ENCODE measurements at places on chromosomes 7 and 10.
A peak's percentile ranks its signal among the peaks of the same experiment; 100 is the strongest.

- peak; percentile 97 for DNase-seq
Measured at GRCh38 chr7:26667514-26668133, 196.8 kb downstream of the SKAP2 start.

DNA sequence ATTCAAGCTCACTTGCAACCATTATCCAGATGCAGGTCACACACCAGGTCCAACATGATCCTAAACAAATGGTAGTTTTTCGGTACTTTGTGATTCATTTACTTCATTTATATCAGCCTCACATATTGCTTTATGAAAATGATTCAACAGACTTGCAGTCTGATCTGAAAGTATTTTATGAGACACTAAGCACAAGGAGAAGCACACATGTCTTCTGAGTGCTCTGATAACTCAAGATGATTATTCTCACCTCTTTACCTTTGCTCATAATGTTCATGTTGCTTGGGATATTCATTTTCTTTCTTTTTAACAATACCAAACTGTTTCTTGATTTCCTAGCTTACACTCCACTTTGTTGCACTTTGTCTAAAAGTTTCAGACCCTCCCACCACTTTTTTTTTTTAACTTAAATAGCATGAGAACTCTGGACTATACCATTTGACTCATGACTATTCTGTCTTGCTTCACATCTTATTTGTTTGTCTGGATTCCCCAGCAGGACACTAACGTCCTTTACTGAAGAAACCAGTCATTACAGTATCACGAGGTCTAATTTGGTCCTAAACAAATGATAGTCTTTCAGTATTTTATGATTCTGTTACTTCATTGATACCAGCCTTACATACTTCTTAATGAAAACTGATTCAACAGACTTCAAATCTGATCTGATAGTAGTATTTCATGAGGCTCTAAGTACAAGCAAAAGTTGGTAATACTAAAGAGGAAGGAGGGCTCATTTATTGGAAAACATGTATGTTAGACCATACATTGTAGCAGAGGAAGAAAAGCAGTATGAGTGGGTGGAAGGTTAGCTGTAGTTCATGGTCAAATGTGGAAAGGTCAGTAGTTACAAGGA, 171.8 kb upstream of the AHR start:
- no peak for DNase-seq

GRCh38 chr7:33379891-33380525, 250.6 kb downstream of the BBS9 start:
- DNase-seq = peak; percentile 1

GRCh38 chr10:13891128-13892000, 304.6 kb downstream of the PRPF18 start:
- DNase-seq = peak; percentile 71

- DNase-seq = no peak
Measured at GRCh38 chr10:71079761-71080380, 132.5 kb upstream of the UNC5B start.

DNA sequence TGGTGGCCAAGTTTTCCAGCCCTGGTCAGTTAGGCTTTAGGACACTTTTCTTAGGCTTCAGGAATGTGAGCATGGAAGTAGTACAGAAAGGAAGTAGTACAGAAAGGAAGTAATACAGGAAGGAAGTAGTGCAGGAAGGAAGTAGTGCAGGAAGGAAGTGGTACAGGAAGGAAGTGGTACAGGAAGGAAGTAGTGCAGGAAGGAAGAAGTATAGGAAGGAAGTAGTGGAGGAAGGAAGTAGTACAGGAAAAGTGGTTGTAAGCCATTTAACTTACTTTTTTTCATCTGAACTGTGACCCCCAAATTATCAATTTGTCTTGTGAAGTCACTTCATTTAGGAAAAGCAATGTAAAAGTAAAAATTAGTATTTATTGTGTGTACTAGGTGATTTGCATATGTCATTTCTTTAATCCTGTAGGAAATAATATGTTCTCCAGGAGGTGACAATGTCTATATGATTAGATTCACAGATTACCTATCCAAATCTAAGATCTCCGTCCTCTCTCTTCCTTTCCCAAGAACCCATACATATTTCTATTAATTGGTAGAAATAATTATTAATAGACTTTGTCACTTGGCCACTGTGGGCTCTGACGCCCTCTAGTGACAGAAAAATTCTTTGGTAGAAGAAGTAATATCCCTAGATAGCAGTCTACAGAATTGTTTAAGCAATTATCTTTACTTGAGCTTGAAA, 3.9 kb upstream of the FAS start:
- no peak for DNase-seq

GRCh38 chr7:105354383-105354782, 34.3 kb downstream of the SRPK2 start:
- no peak for DNase-seq

GRCh38 chr7:47508389-47509380, 73.2 kb downstream of the TNS3 start:
- no peak for DNase-seq

GRCh38 chr7:28643188-28643569, 230.9 kb downstream of the CREB5 start:
- DNase-seq = peak; percentile 68

- DNase-seq = no peak
Measured at GRCh38 chr10:71666639-71667386, 52.8 kb downstream of the C10orf105 start.

DNA sequence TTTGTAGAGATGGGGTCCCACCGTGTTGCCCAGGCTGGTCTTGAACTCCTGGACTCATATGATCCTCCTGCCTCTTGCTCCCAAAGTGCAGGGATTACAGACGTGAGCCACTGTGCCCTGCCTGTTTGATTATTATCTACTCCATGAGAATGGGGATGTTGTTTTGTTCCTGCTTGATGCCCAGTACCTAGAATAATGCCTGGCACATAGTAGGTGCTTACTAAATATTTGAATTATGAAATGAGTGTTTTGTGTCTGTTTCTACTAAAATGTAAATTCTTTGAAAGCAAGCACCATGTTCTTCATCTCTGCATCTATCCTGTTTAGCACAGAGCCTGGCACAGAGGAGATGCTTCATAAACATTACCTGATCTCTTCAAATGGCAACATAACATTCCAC, 40.9 kb downstream of the ZNF783 start:
- no peak for DNase-seq

- DNase-seq = no peak
Measured at GRCh38 chr7:49151146-49151545, 226.8 kb downstream of the CDC14C start.

- no peak for DNase-seq
Measured at GRCh38 chr7:140312141-140312846, 86.0 kb downstream of the SLC37A3 start.

GRCh38 chr7:140035400-140036223, 27.1 kb downstream of the PARP12 start:
- DNase-seq = no peak

DNA sequence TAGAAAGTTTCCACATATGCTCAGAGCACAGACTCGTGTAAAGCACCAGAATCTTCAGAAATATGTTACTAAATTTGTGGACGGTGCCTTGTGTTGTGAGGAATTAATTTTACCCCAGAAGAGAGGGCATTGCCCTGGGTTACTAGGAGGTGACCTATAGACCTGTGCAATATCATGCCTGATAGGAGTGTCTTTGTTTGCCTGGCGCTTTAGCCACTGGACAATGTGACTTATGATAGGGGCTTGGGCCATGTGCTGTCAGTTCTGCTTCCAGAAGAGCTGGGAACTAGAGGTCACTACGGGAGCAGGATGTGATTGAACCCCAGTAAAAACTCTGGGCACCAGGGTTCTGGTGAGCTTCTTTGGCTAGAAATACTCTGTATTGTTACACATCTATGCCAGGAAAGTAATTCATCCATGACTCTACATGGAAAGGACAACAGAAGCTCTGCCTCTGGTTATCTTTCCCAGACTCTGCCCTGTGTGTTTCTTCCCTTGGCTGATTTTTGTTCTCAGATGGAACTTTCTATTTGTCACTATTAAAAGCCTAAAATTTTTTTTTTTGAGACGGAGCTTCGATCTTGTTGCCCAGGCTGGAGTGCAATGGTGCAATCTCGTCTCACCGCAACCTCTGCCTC, 75.5 kb downstream of the SIRT1 start:
- no peak for DNase-seq

GRCh38 chr7:22851145-22851544, 28.5 kb upstream of the TOMM7 start:
- DNase-seq = no peak
